ENCODE measurements at places on chromosomes 11 and 22. TPM values are rescaled to one million over a fixed set of nuclear protein-coding genes. Genes with fewer than 3 reads are reported as not detected.

DNA sequence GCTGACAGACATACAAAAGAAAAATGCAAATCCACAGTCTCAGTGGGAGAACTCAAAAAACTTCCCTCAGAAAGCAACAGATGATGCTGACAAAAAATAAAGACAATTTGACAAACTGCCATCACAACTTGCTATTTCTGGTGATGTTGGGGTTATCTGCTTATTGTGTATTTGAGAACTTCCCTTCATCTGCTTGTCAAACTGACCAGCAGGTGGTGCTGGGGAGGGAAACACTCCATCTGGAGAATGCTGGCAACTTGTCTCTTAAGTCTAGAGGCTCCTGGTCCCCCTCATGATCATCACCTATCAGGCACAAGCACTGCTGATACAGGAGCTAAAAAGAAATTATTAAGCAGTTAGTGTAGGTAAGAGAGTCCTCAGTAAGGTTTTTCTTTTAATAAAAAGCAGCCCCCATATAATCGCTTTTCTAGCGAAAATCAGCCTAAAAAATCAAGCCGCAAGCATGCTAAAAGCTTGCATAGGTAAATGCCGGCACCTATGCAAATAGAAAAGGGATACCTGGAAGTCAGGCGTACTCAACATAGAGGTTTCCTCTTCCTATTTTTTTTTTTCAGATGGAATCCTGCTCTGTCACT lies 9.8 kb upstream of the FAM111B start:
- no peak for DNase-seq

- DNase-seq = no peak
Measured at GRCh38 chr11:8098361-8098760, 17.4 kb downstream of the TUB start.

DNA sequence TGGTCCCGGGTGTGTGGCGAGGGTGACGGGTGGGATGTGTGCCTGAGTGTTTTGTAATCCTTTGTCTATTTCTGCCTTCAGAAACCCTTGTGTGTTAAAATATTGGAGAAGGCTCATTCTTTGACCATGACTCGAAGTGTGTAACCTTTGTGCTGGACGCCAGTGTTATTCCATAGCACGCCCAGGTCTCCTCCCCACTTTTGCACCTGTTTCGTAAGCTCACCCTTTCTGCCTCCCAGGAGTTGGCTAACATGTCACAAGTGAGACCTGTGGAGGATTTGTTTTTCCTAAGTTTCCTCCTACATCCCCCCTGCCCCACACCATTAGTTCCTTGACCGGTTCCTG lies 382 bp downstream of the C11orf54 start:
- no peak for DNase-seq

DNA sequence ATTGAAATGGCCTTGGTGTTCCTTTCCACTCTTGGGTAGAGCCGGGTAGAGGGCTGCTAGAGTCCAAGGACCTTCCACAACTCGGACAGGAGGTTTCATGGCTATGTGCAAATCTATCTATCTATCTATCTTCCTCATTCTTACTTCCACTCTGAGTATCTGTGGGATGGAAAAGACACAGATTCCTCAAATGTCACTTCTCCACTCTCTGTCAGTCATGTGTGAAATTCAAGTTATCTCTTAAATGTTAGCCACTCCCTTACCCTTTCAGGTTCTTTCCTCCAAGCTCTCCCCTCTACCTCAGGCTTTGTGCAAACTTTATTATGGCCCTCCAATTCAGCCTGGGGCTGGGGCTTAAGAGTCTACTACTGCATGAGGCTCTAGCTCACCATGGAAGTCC lies 84.3 kb downstream of the GDPD4 start:
- DNase-seq = no peak

- DNase-seq = no peak
Measured at GRCh38 chr11:5713695-5714094, 22.6 kb upstream of the OR56B1 start.

UQCR10 gene
- total RNA-seq = 33.6 TPM

Data from suprapubic skin (tissue), 4 donors.